ENCODE measurements at places on chromosomes 16 and 17.

- DNase-seq, result no peak
Measured at GRCh38 chr17:56866076-56866475, 32.1 kb downstream of the DGKE start.

GRCh38 chr16:4192206-4192605, 49.7 kb downstream of the SRL start:
- no peak for DNase-seq

DNA sequence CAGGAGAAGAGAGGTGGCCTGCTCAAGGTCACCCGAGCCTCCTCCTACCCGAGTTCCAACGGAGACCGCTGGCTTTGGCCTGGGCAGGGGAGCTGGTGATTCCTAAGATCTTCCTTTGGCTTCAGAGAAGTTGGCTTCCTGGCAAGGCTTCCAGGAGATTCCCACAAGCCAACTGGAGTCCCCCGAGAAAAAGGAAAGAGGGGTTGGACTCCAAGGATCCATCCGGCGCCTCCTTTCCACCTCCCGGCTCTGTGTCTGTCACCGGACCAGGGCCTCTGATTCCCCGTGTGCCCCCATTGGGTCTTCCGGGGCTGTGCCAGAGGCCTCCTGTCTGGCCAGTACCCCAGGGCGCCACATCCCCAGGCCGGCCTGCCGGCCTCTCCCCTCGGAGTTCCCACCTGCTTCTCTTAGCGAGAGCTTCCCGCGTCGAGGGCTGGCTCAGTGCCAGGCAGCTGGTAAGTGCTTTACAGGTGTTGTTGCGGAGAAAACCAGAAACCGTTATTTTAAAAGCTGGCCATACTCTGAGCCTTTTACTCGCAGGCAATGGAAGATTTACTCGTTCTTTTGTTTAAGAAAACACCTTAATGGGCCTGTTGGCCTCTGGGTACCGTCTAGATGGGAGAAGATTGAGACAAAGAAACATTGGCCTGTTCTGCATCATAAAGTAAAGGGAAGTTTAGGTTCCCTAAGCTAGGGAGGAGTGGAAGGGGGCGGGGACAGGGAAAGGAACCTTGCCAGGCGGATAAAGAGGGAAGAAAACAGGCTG, 258.4 kb upstream of the SDK2 start:
- no peak for DNase-seq

GRCh38 chr16:73140929-73141328, 93.0 kb upstream of the ZFHX3 start:
- DNase-seq, result no peak

- DNase-seq, result no peak
Measured at GRCh38 chr16:8972843-8973586, 9.3 kb upstream of the USP7 start.

DNA sequence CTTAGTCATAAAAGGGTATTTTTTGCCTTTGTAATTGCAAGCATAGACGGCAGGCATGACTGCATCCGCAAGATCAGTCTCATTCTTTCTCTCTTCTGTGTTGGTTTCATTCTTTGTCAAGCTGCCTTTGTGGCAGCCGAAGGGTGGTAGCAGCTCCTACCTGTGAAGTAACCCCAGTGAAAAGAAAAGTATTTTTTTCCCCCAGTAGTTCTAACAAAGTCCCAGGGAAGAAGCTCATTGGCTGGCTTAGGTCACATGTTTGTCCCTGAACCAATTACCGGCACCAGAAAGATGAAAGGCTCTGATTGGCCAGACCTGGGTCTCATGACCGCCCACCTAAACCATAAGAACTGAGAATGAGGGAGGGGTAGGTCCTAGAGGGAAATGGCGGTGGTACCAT, 110.7 kb downstream of the RAP1GAP2 start:
- no peak for DNase-seq

- DNase-seq, result no peak
Measured at GRCh38 chr17:66948061-66948750, 16.3 kb upstream of the CACNG4 start.

GRCh38 chr17:58268326-58268725, 12.4 kb downstream of the MPO start:
- DNase-seq, result no peak

DNA sequence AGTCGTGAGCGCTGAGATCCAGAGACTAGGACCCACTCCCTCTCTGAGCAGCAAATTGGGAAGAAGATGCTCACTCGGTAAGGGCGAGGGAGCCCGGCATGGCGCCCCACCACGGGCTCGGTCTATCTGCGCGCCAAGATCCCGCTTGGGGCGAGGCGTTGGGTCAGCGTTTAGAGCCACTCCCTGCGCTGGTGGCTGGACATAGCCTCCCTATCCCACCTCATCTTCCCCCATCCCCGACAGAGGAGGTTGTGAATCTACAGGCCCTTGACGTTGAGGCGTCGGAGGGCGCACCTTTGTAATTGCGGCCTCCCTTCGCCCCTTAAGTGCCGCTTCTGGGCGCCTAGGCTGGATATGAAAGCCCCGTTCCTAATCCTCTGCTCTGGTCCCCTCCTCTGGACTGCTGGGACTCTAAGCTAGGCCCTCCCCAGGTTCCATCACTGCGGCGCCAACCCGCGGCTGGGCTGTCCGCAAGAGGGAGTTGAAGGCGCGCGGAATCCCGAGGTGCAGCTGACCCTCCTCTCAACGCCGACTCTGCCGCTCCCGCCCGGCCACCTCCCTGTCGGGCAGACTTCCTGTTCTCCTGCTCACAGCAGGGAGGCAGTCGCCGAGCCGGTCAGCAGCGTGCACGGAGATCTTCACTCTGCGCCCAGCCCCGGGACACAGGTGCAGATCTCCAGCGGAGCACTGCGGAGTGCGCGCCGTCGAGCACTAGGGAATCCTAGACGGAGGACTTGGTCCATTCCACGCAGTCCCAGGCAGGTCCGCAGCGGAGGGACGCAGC, 16.1 kb upstream of the HOXB9 start:
- no peak for DNase-seq

- no peak for DNase-seq
Measured at GRCh38 chr17:74043976-74044375, 159.5 kb upstream of the RPL38 start.

DNA sequence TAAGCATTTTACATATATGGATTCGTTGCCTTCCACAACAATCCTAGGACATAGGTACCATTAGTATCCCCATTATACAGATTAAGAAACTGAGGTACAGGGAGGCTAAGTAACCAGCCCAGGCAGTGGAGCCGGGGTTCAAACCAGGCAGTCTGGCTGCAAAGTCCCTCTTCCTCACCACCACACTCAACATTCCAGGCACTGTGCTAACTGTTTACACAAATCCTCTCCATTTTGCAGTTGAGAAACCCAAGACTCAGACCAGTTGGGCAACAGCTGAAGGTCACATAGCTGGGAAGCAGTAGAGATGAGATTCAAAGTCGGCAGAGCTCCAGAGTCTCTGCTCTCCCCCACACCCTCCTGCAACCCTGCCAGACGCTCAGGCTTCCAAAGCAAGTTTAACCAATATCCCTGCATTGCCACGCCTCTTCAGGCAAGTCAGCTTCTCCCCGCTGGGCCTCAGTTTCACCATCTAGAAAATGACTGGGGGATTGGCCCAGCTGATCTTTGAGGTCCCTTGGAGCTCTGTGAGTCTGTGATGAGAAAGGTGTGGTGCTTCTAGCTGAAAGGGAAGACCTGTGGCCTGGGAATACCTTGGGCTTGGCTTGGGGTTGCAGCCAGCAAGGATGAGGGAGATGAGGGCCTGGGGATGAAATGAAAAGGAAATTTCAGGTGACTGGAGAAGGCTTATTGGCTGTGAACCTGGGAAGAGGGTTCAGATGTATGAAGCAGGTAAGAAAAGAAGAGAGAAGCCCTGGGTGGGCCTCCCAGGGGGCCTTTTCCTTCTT, 14.0 kb downstream of the CCR7 start:
- DNase-seq, result peak; percentile 43

DNA sequence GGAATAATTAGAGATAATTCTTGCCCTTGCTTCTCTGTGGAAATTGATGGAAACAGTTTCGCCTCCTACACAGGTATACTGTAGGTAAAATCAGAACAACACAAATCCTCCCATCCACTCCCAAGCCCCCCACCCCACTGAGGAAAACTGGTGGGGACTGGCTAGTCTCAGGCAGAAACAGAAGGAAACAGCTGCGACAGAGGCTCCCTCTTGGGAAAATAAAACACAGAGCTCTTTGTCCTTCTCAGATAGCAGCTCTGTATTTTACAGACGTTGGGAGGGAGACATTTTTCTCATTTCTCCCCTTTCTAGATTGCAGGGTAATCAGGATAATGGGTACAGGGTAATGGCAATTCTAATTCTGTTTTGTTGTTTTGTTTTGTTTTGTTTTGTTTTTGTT, 1.1 kb downstream of the SLFN13 start:
- DNase-seq, result no peak

GRCh38 chr17:17159571-17159970, 46.6 kb downstream of the PLD6 start:
- DNase-seq, result no peak

- no peak for DNase-seq
Measured at GRCh38 chr16:85798283-85798776, 1.0 kb downstream of the EMC8 start.

- DNase-seq, result no peak
Measured at GRCh38 chr17:55398689-55399088, 22.9 kb downstream of the MMD start.

- no peak for DNase-seq
Measured at GRCh38 chr17:69854225-69854780, 220.7 kb upstream of the KCNJ16 start.

GRCh38 chr17:3603870-3604259, 5.3 kb downstream of the TRPV1 start:
- no peak for DNase-seq

GRCh38 chr16:83329441-83329840, 478.3 kb upstream of the HSBP1 start:
- DNase-seq, result no peak

GRCh38 chr16:23866621-23867020, 30.8 kb downstream of the PRKCB start:
- no peak for DNase-seq

DNA sequence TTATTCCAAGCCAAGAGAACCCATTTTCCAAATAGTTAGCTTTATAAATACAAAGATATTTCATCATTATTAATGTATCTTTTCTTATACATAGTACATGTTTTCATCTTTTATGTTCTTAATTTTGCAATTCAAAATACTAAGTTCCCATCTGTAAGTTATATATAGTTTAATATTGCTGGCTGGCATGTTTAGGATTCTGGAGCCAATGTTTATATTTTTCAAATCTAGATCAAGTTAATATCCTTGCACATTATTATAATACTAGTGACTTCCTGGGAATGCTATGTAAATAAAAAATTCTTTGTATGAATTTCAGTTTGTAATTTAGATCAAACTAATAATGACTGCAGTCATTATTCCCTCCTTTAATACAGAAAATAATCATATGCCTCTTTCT, 189.7 kb downstream of the CNTNAP4 start:
- no peak for DNase-seq

DNA sequence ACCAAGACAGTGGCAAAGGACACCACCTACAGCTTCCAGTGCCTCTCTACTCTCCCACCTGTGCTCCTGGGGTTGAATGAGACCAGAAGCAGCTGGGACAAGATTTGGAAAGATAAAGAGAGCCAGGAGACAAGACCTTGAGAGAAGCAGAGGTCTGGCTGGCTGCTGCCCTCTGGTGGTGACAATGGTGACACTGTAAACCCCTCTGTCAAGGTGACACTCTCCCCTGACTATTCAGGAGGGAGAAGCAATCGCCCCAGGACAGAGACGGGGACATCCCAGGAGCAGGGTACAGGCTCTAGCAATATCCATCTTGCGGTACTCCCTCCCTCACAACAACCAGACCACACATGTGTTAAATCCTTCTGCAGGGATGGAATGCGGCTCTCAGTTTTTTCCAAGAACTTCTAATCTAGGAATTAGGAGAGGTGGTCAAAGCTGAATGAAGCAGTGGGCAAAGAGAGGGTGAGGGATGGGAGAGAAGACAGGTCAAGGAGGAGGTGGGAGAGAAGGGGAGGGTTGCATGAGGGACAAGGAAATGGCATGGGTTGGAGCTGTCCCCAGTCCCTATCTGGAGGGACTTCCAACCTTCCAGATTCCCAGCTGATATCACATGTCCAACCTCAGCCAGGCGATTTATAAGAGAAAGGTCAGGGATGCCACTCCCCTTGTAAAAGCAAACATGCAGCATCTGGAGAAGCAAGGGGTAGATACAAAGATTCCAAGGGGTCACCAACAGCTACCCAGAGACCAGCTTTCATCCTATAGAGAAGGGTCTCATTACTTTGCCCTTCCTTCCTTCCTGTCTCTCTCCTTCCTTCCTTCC, 2.9 kb downstream of the PHOSPHO1 start:
- peak; percentile 75 for DNase-seq
